ENCODE measurements at places on chromosomes 12 and 14.

- no peak for DNase-seq
These were observed 161.8 kb downstream of the SRGAP1 start for GRCh38 chr12:64006211-64006825.

- no peak for DNase-seq
These were observed 1090.5 kb downstream of the TRHDE start for GRCh38 chr12:73362666-73363065.

- DNase-seq = no peak
These were observed 11.0 kb upstream of the IRF2BPL start for GRCh38 chr14:77039285-77040058.

- DNase-seq = no peak
These were observed 24.2 kb upstream of the FOXN3 start for GRCh38 chr14:89440986-89441909.

DNA sequence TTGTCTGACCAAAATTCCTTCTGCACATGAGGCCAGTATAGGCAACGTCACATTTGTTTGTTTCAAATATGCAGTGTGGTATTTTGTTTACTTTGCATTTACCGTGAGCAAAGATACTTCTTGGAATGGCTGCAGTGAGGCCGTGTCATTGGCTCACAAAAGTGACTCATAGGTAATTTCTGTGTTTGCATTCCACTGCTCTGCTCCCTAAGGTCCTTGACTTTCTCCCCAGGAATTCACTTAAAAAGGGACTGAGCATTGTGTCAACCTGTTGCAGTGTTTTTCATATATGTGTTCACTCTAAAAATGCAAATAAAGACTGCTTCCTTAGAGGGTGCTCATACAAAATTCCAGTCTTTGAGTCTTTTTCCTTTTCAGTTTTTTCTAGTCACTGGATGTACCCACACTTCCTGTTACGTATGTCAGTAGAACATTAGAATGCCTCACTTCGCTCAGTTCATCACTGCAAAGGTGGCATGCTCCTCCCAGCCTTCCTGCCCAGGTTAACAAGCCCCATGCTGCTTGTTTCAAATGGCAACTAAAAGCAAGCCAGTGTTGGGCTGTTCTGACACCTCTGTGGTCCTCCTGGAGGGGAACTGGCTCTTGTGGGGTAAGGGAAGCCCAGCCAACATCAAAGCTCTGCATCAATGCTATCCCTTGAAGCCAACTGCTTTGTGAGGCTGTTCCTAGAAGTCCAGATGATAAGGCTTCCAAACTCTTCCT, 9.1 kb downstream of the C12orf76 start:
- peak; percentile 11 for DNase-seq

DNA sequence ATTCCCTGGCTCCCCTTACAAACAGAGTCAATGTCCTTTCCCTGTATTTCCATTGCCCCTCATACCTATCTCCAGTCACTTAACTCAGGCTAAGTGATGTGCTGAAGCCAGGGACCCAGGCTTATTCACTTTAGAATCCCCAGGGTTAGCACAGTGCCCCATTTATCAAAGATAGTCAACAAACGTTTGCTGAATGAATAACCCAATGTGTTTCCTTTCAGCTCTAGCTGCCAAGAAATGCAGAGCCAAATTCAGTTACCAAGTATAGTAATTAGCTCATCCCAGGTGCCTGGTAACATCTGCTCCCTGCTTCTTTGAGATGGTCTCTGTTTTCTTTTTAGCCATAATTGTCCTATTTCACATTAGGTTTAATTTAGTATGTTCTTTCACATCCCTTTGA, 189.5 kb downstream of the PHLDA1 start:
- DNase-seq = no peak

DNA sequence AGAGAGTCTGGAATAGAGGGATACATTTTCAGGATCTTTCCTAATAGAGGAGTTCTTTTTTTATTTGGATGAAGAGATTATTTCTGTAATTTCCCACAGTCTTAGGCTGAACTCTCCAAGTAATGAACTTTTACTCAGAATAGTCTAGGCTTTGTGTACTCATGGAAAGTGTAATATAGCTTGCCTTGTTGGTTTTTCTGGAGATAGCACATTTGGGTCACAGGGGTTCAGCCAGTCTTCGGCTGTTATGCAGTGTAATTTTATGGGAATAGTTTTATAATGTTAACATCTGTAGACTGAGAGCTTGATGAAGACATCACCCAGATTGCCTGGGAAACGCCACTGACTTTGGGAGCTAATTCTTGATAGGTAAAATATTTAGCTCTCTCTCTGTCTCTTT, 450.8 kb downstream of the RAD51B start:
- no peak for DNase-seq

GRCh38 chr14:98945611-98946570, 326.1 kb downstream of the BCL11B start:
- no peak for DNase-seq

GRCh38 chr12:50633955-50634354, 129.2 kb downstream of the DIP2B start:
- no peak for DNase-seq

GRCh38 chr14:100132903-100133510, 26.4 kb downstream of the DEGS2 start:
- no peak for DNase-seq

- no peak for DNase-seq
These were observed 251.9 kb downstream of the FUT8 start for GRCh38 chr14:65664436-65664835.

DNA sequence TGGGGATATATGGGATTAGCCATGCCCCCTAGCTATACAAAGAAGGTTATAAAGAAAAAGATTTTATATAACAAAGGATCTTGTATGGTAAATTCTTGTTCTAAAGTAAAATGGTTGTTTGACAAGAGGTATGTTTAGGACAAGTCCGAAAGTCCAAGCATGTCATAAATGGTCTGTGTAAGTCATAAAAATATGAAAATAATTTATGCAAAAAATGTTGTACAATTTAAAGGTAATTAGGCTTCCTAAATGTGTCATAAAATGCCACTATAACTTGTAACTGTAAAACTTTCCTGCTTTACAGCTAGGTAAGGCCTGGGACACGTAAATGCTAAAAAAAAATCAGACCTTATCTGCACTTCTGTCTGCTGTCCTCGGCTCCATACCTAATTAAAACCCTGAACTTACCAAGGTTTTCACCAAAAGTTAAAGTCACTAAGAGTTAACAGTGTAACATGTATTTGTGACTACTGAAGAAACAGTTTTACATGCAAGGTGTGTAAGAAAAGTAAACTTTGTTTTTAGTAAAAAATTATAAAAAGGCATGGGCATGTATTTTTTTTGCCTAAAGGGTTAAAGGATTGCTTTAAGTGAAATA, 110.0 kb upstream of the RESF1 start:
- DNase-seq = no peak

GRCh38 chr14:60736494-60736893, 1.9 kb downstream of the MNAT1 start:
- DNase-seq = no peak

DNA sequence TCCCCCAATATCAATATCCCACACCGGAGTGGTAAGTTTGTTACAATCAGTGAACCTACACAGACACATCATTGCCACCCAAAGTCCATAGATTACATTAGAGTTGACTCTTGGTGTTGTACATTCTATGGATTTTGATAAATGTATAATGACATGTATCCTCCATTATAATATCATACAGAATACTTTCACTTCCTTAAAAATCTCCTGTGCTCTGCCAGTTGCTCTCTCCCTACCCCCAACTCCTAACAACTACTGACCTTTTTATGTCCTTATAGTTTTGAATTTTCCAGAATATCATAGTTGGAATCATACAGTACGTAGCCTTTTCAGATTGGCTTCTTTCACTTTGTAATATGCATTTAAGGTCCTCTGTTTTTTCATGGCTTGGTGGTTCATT, 48.4 kb downstream of the SLC4A8 start:
- no peak for DNase-seq

DNA sequence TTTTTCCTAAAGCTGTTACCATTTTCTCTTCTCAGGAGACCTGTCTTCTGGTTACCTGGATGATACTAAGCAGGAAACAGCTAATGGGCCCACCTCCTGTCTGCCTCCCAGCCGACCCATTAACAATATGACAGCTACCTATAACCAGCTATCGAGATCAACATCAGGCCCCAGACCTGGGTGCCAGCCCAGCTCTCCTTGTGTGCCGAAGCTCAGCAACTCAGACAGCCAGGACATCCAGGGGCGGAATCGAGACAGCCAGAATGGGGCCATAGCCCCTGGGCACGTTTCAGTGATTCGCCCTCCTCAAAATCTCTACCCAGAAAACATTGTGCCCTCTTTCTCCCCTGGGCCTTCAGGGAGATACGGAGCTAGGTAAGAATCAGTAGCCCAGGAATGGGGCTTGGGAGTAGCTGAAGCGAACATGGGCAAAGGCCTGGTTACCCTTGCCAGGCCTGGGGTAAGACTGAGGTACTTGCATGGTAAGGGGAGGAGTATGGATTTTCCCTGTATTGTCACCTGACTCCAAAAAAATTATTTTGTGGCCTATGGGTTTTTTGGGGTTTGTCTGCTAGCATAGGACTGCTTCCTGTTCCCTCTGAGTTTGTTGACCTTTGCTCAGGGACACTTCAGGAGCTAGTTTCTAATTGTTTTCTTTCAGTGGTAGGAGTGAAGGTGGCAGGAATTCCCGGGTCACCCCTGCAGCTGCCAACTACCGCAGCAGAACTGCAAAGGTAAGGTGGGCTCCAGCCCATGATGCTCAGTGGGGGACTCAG, 26.6 kb downstream of the TRAFD1 start:
- no peak for DNase-seq

DNA sequence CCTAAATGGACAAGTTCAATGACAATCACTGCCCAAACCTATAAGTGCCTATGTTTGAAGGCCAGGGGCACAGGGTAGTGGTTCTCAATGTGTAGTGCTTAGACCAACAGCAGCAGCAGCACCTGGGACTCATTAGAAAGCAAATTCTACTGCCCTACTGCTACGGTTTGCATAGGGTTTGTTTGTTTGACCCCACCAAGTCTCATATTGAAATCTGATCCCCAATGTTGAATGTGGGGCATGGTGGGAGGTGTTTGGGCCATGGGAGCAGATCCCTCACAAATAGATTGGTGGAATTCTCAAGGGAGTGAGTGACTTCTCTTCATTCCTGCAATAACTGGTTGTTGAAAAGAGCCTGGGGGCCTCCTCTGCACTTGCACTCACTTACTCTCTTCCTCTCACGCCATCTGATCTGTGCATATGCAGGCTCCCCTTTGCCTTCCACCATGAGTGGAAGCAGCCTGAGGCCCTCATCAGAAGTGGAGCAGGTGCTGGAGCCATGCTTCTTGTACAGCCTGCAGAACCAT, 39.5 kb downstream of the PPM1H start:
- DNase-seq = no peak

DNA sequence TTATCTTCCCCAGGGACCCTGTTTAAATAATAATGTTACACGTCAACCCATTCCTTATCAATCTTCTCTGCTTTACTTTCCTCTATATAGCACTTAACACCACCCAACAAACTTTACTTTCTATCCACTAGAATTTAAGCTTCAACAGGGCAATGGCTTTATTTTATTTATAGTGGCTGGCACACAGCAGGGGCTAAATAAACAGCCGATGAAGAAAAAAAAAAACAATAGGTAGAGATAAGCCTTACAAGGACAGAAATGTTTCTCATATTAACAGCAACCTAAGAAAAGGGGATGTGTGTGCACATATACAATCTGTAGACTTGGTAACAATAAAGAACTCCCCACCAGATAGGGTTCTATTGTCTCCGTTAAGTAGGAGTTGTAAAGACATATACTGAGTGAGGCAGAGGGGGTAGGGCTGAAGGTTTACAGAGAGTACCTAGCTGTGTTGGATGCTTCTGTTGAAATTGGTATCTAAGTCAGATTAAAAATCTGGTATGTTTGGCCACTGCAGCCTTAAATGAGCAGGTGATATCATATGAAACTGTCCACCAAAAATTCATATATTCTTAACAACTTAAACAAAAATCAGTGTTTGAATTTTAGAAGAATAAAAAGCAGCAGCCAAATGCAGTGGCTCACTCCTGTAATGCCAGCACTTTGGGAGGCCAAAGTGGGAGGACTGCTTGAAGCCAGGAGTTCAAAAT, 24.7 kb upstream of the AP4S1 start:
- DNase-seq = no peak

Data from activated CD4-positive, alpha-beta T cell treated with anti-CD3 and anti-CD28 coated beads for 1 hour (primary cell).